Fibroblast of the aortic adventitia (primary cell): ENCODE measurements at places on chromosomes 11 and 22.

DNA sequence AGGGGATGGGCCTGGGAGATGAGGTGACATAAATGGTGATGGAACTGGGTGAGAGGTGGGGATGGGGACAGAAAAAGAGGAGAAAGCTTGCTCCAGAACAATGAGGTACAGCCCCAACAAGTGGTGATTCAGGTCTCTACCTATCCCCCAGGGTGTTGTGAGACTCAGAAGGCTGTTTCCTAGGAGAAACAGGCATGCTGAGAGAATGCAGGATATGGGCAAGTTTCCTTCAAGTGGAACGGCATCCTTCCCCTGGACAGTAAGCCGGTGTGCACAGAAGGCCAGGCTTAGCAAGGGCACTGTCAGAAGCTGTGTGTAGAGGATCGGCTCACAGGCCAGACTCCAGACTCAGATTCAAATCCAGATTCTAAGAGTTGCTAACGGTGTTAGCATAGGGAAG, 34.1 kb upstream of the CRTAM start:
- peak; percentile 32 for DNase-seq

GRCh38 chr11:108324587-108324986, 101.7 kb downstream of the ATM start:
- peak; percentile 41 for DNase-seq

DNA sequence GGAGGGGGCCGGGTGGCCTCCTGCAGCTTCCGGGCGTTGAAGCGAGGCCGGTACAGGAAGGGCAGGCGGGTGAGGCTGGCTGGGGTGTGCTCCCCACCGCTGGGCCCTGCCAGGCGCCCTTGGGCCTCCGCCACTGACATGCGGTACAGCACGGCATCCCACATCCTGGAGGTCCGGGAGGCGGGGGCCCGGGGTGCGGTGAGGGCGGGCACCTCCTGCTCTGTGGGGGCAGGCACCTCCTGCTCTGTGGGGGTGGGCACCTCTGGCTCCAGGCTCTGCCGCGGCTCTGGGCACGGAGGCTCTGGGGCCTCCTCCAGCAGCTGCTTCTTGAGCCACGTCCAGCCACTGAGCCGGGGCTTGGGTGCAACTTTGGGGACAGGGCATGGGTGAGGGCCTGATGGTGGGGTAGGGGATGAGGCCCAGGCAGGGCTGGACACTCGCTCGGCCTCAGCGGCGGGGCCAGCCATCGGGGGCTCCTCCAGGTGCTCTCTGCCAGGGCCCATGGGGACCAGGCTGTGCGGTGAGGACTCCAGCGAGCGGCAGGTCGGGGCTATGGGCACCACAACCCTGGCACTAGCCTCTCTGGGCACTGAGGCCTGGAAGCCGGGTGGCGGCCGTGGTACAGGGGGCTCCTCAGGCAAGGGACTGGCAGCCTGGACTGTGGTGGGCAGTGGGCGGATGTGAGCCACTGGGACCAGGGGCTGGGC, 2.3 kb downstream of the PRR33 start:
- DNase-seq: no peak

GRCh38 chr11:64226507-64227051, 505 bp downstream of the NUDT22 start:
- DNase-seq: no peak

GRCh38 chr22:16827506-16827905, 2.3 kb upstream of the XKR3 start:
- no peak for DNase-seq

DNA sequence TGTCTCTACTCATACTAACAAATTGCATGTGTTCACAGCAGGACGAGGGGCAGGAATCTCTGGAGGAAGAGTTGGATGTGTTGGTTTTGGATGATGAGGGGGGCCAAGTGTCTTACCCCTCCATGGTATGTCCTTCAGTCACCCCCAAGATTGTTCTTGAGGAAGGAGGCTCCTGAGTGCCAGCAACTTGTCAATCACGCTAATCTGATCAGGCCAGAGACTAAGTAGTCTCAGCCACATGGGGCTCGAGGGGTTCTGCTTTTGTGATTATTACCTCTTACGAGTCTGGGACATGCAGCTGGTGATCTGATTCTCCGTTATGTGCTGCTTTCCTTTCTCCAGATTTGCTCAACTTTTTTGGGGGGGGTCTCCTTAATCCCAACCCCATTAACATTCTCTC, 54.3 kb downstream of the CTNND1 start:
- no peak for DNase-seq

GRCh38 chr11:76210931-76211851, 4.9 kb upstream of the WNT11 start:
- DNase-seq: no peak

DNA sequence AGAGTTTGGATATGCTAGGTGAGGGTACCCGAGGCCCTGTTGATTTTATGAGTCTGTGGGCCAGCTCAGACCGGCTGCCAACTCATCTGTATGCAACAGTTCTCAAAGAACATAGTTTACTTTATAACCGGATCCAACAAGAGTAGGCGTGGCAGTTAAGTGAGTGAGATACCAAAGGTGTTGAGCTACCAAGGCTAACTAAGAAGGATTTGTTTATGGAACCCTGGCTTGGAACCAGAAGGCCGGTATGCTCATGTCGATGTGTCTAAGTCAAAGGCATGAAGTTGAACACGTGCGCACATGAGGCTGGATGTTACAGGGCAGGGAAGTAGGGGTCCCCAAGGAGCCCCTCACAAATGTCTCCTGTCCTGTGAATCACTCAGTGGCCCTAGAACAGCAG, at the start of gene KCNJ1:
Gene KCNJ1, minus strand, starts transcription at position 20 of the 400 bp plus-strand sequence. CDS start 27,053 bp downstream, outside the sequence.
- no peak for DNase-seq

DNA sequence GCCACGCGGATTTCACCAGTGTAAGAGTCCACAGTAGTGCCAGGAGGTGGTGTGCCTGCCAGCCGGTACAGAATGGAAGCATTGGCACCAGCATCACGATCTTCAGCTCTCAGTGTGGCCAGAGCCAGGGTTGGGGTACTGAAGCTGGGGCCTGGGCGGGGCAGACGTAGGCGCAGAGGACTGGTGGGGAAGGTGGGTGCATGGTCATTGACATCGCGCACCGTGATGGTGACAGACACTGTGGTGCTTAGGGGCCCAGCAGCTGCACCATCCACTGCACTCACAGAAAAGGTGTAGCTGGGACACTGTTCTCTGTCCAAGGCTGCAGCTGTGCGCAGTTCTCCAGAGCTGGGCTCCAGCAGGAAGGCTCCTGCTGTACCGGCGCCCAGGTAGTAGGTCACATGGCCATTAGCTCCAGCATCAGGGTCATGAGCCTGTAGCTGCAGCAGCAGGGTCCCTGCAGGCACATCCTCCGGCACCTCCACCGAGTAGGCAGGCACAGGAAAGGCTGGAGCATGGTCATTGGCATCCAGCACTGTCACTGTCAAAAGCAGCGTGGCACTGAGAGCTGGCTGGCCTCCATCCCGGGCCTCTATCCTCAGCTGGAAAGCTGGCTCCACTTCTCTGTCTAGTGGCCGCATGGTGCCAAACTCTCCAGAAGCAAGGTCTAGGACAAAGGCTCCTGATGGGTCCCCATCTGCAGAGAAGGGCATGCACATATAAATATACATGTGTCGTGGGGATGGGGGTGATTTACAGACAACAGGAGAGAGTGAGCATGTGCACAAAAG, 7.9 kb upstream of the TPP1 start:
- no peak for DNase-seq

DNA sequence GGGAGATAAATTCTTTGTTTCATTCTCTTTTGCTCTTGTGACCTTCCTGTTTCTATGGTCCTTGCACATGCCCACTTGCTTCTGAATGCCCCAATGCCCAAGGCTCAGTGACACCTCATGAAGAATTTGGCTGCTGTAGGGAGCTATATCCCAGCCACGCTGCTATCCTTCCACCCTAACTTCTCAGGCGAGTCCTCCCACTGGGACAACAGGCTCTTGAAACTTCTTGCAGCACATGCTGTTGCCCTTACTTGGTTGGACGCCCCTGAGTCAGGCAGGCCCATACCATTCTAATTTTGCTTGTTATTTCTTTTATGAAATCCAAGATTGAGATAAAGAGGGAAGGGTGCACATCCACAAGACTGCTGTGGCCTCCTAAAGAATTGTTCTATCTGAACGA, 57.6 kb upstream of the BLID start:
- peak; percentile 39 for DNase-seq

GRCh38 chr11:64419818-64420485, 61.0 kb downstream of the RPS6KA4 start:
- peak; percentile 60 for DNase-seq

DNA sequence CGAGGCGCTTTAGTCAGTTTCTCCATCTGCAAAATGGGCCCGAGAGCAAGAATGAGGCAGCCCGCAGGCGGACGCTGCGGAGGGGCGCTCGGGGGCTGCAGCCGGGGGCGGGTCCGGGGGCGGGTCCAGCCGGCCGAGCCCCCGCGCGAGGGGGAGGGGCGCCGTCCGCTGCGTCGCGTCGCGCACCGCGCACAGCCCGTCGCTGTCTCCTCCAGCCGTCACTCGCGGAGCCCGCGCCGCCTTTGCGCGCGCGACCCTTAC, 282 bp downstream of the PC start:
- no peak for DNase-seq

DNA sequence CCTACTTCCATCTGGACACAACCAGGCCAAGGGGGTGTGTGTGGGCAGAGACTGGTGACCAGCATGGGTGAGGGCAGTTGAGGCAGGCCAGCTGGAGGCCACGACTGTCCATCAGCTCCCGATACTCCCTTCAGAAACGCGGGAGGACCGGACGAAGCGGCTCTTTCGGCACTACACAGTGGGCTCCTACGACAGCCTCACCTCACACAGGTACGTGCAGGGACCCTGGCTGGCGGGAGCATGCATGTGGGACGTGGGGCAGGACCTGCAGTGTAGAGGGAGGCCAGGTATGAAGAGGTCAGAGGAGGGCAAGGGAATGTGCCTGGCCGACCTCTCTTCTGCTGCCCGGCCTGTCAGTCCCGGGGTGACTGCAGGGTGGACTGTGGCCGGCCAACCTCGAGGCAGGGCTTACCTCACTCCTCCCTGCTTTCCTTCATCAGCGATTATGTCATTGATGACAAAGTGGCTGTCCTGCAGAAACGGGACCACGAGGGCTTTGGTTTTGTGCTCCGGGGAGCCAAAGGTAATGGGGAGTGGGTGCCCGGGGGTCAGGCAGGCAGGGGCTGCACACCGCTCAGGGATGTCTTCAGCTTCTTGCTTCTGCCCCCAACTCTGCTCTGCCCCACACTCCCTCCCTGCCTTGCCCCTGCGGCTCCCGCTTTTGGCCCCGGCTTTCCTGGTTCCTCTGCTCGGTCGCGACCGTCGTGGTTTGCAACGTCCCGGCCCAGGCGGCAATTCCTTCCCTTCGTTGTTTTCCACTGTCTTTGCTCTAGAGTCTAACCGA, 31.3 kb downstream of the SHANK3 start:
- DNase-seq: no peak

- DNase-seq: peak; percentile 89
Measured at GRCh38 chr11:109939166-109939810, 153.9 kb upstream of the ZC3H12C start.

- DNase-seq: no peak
Measured at GRCh38 chr22:22343581-22344296, 99.2 kb downstream of the VPREB1 start.

GRCh38 chr11:46719048-46719542, at the start of gene F2:
F2 (plus strand) TSS chr11:46719213; CDS start chr11:46719236, 23 bp downstream.
- no peak for DNase-seq

DNA sequence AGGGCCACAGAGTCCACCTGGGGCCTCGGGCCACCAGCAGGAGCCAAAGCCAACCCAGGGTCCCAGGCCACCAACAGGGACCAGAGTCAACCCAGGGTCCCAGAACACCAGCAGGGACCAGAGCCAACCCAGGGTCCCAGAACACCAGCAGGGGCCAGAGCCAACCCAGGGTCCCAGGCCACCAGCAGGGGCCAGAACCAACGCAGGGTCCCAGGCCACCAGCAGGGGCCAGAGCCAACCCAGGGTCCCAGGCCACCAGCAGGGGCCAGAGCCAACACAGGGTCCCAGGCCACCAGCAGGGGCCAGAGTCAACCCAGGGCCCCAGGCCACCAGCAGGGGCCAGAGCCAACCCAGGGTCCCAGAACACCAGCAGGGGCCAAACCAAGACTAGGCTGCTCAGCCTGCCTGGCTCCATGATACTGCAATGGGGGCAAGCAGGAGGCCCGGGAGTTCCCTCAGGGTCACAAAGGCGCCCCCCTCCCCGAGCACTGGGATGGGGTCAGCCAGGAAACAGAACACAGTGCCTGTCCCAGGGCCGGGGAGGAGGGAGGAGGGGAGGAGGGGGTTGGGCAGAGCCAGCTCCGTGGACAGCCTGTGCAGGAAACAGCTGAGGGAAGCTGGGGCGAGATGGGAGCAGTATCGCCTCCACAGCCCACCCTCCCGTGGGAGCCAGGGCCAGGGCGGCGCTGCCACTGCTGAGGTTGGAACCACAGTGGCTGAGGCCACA, 62.0 kb upstream of the PRR5 start:
- no peak for DNase-seq

DNA sequence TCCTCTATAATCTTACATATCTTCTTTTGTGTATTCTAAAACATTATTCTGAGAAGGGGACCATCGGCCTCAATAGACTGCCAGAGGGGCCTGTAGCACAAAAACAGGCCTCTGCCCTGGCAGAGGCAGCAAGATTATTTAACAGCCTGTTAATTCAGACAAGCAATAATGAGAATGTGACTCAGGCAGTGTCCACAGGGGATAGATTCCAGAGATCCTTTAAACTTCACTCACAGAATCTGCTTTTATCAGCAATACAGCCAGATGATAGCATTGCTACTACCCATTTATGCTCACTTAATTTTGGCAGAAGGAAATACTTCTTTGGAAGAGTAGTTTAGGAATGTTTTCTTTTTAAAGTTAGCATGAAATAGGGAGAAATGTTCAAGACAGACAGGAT, 44.9 kb downstream of the AAMDC start:
- DNase-seq: peak; percentile 57

- no peak for DNase-seq
Measured at GRCh38 chr22:17875631-17876030, 101.4 kb upstream of the BID start.

- DNase-seq: no peak
Measured at GRCh38 chr11:132257871-132258270, 887.5 kb downstream of the NTM start.

DNA sequence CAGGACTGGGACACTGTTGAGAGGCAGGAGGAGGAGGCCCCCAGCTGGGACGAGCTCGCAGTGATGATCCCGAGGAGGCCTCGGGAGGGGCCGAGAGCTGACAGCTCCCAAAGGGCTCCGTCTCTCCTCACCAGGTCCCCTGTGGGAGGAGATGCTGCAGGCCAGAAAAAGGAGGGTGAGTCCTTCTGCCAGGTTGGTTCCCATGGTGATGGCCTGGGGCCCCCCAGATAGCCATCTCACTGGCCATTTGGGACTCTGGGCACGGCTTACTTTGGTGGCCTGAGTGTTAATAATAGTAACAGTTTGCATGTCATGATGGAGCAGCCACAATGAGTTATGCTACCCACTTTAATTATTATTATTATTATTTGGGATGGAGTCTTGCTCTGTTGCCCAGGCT, 18.9 kb downstream of the TRIOBP start:
- no peak for DNase-seq
